ENCODE measurements at places on chromosomes 1 and 21.

DNA sequence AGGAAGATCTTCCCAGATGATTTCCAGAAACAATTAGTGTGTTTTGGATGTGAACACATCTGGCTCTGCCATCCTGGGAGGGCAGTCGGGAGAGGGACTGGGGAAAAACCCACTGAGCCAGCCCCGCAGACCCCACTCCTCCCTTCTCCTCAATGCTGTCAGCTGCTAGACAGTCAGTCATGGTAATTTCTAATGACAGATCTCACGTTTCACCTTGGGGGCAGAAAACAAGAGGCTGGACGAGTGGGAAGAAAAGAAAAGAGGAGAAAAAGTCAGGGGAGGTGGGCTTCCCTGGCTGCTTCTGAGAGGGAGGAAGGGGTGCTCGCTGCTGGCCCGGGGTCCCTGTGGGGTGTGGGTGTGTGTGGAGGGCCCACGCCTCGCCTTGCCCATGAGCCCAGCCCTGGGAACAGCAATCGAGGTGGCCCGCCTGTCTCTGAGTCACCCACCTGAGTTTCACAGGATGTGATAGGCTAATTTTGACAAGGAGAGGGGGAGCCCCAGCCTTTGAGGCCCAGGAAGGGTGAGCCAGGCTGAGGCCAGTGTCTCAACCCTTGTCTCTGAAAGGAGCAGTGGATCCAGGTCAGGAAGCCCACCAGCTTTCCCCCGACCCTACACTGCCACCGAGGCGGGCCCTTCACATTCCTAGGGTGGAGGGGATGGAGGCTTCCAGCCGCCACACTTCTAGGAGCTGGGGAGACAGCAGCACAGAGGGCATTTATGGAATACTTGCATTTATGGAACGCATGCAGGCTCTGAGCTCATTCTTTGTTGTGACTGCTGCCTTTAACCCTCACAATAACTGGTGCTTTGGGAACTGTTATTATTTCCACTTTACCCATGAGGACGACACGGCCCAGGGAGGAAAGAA is 49.1 kb upstream of the IFNLR1 start:
- DNase-seq, result peak; percentile 72

DNA sequence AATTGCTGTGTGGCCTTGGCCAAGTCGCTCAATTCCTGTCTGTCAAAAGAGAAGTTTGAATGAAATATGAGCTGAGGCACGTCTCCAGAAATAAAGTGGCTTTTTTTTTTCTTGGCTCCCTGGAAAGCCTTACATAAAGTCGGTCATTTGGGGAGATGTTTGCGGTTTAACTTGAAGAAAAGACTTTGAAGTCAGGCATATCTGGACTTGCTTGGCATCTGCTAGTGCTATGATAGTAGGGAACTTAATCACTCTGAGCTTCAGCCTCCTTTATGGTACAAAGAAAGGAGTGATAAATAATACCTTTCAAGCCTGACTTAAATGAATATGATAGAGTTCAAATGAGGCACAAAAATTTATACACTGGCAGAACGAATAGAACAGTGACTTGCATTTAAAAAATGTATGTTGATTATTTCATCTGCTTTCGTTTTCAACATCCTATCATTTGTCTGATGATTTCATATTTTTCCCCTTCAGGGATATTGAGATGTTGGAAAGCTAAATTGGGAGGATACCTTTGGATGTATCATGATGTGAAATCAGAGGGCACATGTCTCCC is 60.2 kb downstream of the FASLG start:
- no peak for DNase-seq

DNA sequence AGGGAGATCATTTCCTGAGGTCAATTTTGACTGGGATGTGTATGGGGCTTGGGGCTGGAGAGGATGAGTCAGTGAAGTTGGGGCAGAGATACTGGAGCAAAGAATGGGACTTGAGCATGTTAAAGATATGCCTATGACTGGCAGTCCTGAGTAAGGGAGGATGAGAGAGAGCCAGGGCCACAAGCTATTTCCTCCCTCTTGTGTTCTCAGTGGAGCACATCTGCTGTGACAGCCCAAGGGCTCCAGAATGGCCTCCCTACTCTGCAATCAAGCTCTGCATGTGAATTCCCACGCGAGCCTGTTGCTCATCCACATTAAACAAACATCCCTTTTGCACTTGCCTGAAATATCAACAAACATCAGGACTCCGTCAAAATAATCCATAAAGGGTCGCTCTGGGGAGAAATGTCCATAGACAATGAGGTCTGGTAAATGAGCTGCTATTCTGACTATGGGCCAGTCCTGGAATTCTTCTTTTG is 9.2 kb downstream of the ADCY10 start:
- DNase-seq, result no peak

DNA sequence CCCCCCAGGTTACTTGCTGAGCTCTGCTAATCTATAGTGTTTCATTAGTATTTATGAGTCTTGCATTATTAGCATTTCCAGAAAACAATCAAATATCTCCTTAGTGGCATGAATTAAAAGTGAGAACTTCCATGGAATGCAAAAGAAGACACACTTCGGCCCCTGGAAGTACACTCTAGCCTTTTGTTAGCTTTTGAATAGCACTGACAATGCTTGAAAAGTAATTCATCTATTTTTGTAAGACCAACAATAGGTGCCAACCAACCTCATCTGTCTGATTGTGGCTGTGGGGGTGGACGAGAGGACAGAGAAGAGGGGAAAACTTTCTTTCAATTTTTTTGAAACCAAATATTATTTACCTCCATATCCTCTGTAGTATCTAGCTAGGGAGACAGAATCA is 27.8 kb downstream of the KIAA0040 start:
- DNase-seq, result no peak

DNA sequence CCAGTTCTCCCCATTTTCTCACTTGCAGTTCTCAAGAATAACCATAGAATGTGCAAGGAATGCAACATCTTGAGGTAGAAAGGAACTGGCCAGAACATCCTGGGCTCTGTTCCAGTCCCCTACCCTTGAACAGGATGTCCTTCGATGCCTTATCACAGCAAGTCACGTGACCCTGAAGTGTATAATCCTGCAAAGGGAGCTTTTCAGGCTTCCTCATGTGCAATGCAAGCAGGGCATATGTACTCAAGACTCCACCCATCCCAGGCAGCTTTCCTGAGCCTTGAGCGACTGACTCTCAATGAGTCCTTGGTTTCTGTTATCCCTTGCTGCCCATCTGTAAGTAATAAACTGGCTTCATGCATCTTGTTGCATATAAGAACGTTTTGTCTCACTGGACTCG is 311.0 kb downstream of the MRPL39 start:
- DNase-seq, result no peak

DNA sequence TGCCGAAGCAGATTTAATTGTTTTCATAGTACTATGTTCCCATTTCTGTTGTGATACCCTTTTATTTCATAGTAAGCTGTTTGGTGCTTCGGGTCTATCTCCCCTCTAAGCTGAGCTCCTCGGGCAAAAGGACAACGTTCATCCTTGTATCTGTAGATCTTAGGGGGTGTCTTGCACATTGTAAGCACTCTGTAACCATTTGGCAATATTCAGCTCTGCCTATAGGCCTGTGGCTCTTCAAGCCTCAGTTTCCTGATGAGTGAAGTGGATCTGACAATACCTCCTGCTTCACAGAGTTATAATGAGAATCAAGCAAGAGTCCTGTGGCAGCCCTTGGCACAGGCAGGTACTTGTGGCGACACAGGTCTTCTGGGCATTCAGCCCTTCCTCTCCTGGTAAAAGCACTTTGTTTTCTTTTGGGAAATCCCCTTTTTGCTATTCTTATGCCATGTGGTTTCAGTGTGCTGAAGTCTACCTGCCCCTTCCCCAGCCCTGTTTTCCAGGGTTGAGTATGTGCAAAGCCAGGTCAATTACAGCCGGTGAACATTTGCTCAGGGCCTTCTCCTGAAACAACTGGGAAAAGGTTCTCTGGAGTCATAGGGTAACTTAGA is 8.5 kb upstream of the EXO1 start:
- no peak for DNase-seq

DNA sequence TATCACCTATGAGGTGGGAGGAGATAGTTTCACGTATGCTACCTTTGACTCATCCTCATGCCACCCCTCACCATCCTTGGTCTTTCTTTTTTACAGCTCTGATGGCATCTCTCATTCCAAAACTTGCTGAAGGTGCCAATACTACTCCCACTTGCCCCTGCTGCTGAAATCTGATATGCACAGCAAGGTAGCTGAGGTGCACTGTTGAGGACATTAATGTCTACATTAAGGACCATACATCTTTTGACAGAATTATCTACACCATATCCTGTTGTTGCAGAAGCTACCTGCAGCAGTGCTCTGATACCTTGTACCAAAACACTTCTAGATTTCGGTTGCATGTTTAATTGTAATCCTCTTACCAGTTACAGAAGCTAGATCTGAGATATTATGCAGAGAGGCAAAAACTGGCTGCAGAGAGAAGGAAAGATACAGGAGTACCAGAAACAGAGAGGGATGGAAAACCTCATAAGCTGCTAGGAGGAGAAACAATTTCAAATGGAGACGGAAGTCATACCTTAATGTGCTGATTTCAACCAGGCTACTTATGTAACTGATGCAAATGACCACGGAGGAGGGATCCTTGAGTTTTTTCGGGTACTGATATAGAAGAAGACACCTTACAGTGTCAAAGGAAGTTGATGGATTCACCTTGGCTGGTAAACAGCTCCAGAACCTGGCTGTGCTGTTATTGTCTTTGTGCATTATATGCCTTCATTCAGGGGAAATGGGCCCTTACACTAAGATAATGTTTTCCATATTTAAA is 19.3 kb upstream of the PTPRC start:
- peak; percentile 46 for DNase-seq

GRCh38 chr1:36520771-36521420 is 38.2 kb upstream of the CSF3R start:
- no peak for DNase-seq

- DNase-seq, result no peak
These were observed 3.5 kb downstream of the PLPP3 start for GRCh38 chr1:56575865-56576264.

DNA sequence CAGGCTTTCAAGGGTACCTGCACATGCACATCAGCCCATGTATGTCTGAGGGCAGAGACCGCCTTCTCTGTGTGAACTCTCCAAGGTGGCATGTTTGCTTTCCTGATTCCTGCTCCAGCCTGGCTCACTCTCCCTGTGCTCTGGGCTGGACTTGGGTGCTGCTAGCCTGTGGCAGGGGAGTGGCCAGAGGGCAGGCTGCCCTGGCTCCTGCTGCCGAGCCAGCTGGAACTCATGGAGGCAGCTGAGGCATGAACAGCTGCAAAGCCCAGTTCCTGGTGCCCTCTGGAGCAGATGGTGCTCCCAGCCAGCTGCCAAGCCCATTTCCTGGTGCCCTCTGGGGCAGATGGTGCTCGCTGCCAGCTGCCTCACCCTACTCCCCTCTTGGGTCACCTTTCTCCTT is 7.6 kb downstream of the UBL4B start:
- no peak for DNase-seq

- DNase-seq, result no peak
These were observed 32.8 kb upstream of the PWP2 start for GRCh38 chr21:44074315-44074958.

DNA sequence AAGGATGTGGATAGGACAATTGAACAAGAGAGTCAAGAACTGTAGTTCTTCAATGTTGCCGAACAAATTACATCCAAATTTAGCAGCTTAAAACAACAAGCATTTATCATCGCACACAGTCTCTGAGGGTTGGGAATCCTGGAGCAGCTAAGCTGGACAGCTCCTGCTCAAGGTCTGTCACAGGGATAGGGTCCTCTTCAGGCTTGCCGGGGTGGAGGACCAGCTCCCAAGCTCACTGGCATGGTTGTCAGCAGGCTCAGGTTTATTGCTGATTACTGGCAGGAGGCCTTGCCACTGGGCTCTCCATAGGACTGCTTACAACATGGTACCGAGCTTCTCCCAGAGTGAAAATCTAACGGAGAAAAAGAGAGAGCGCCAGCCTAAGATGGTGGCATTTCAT is 22.1 kb upstream of the COX20 start:
- no peak for DNase-seq

- DNase-seq, result no peak
These were observed 18.4 kb downstream of the COL18A1 start for GRCh38 chr21:45423201-45423955.

DNA sequence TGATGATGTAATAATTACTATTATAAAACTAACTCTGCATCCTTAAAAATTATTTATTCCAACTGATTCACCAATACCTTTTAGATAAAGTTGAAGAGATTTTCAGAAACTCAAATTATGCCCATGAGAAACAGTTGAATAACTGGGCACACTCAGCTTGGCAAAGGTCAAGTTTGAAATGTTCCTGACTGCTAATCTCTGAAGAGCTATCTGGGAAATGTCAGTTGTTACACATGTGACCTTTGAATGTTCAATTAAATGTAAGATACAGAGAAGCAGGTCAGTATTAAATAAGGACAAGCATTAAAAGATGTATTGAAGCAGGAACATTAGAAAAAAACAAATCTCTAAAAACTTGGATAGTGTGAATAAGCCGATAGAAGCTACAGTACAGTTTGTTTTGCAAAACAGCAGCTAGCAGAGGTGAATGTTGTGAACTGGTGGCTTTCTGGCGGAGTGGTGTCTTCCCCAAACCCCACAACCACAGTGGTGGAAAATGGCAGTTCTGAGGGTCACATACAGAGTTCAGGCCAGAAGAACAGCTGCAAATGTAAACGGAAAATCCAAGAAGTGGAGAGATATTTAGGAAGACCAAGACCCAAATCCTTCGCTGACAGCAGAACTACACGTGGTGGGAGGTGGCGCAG is 61.9 kb upstream of the SLC5A9 start:
- DNase-seq, result no peak

DNA sequence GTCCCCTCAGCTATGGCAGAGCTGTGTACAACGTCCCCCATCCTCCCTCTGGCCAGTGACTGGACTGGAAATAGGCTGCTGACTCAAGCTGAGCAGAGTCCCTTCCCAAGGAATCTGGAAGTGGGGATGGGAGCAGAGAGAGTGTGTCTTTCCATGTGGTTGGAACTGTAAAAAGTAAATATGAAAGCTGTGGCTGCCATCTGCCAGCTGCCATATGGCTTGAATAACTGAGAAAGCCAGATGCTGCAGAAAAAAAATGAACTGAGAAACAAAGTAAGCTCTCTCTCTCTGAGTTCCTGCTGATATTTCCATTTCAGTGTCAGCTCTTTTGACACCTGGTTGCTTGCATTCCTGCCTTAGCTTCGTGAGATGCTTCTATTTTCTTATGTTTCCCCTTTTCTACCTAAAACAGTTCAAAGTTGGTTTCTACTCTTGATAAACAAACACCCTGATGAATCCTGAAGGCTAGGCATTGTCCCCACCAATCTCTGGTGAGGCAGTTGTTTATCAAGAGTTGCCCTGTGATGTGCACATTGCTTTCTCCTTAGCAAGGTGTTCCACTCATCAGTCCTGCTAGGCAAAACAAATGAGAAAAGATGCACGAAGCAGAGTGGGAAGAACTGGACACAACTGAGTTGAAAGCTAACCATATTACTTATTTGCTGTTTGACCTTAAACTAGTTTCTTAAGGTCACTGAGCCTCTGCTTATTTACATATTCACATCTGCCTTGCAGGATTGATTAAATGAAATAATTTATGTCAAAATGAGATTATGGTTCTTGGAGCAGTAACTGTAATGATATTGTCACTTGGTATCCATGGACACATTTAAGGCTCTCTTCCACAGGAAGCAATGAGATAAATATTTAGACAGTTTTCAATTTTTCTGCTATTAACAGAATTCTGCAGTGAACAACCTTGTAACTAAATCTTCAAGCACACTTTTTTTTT is 16.6 kb upstream of the DR1 start:
- DNase-seq, result no peak

GRCh38 chr1:28172713-28173150 is 3.8 kb downstream of the PTAFR start:
- peak; percentile 29 for DNase-seq
